Amniotic epithelial cell (primary cell): ENCODE measurements at places on chromosomes 7 and 10.

- DNase-seq: no peak
Measured at GRCh38 chr7:111873326-111873646, 311.0 kb upstream of the IMMP2L start.

- DNase-seq: peak; percentile 74
Measured at GRCh38 chr7:47782022-47782421, 166.2 kb downstream of the PKD1L1 start.

GRCh38 chr10:109219935-109220605 is 703.2 kb downstream of the XPNPEP1 start:
- DNase-seq: no peak

GRCh38 chr7:45687721-45688120 is 113.6 kb downstream of the ADCY1 start:
- no peak for DNase-seq
